ENCODE measurements at places on chromosomes 3 and 15.
A peak's percentile ranks its signal among the peaks of the same experiment; 100 is the strongest.

- DNase-seq: no peak
Measured at GRCh38 chr15:68599153-68599545, 20.4 kb downstream of the CORO2B start.

- DNase-seq: no peak
Measured at GRCh38 chr3:136734382-136735070, 17.7 kb downstream of the STAG1 start.

DNA sequence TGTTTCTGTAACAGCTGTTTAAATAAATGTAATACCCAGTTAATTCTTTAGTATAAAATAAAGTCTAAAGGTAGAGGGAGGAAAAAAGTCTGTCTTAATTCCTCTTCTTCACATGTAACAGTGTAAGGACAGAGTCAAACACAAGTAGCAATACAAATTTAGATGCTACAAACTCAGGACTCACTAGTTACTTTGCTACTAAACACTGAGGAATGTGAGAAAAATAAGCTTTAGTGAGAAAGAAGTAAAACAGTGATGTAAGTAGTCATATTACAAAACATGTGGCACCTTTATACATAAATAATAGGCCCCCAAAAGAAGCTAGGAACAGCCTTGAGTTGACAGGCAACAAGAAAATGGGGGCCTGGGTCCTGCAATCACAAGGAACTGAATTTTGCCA is 113.0 kb downstream of the TBC1D5 start:
- no peak for DNase-seq

DNA sequence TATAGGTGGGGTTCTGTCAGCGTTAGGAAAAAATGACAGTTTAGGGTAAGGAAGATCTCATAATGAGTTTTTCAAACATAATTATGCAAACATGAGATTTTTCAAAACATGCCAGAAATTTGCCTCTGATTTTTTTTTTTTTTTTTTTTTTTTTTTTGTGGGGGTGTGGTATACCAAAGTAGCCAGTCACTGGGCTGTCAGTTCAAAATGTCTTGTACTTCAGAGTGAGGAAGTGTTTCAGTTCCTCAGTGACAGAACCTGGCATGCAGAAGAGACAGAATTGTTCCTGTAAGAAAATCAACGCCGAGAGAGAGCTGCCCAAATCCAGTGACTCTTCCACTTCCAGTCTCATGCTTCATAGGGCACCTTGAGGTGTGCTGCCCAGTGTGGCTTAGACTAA is 9.7 kb downstream of the NCBP2 start:
- no peak for DNase-seq

DNA sequence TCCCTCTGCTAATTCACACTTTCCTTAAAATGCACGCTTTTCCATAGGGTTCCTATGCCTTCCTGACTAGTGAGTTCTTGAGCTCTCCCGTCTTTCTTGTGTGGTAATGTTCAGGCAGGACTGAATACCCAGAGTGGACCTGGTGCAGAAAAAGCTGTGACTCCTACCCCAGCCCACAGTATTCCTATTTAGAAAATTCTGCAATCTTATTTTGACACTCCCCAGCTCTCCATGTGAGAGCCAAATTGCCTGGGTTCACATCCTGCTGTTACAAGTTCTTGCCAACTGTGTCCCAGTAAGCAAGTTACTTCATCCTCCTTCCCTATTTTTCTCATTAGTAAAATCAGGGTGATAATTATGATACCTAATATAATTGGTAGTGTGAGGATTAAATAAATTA is 290.8 kb upstream of the SLCO3A1 start:
- DNase-seq: no peak

DNA sequence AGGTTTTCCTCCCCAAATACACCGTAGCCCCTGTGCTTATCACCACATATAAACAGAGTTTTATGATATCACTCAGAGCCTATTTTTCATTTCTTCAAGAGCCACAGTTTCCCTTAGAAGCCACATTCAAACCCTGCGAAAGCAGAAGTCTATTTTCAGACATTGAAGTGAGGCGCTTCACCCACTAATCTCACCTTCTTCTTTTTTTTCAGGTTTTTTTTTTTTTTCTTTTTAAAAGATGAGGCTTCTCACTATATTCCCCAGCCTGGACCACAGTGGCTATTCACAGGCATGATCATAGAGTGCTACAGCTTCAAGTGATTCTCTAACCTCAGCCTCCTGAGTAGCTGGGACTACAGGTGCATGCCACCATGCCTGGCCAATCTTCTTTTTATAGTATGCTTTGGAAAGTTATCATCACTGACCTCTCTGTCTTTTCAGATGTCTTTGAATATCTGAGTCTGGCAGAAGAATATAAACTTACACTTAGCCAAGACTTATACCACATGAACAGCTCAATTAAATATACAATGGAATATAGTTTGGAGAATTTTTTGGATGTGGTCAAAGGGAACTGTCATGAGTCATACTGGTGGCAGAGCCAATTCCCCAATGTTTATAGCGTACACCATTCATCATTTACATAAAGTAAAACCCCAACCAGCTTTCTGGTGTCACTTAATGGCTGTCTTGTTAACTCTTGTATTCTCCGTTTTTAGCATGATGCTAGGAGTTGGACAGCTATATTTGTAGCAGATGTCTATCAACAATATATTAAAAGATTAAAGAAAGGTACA is 59.7 kb upstream of the CCDC50 start:
- peak; percentile 27 for DNase-seq

DNA sequence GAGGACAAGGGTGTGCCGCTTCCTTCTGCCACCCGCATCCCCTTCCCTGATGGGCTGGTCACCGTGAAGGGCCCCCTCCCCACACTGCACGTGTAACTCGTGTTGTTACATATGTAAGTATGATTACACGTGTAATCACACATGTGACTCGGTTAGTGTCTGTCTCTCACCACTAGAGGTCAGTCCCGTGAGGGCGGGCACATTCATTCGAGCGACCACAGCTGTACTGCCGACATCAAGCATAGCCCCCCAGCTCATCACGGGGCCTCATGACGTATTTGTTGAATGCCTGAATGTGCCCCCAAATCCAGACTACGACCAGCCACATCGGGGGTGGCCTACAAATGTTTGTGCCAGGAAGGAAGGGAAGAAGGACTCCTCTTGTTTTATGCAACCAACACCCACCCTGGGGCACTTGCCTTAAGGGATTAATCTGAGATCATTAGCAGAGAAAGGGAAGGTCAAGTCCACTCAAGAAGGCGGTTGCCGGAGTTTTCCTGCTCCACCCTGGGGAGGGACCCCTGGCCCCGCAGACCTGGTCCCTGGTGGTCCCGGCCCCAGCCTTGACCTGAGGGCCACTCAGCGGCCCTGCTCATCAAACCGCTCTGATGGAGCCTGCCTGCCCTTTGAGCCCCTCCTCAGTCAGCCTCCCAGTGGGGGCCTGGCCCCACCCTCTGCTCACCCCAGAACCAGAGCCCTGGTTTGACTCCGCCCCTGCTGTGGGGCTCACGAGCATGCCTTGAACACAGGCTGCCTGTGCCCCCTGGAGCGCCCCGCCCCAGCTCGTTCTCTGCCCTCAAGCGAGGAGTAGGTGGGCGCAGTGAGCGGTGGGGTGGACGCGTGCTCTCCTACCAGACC is 52.8 kb downstream of the RGMA start:
- DNase-seq: peak; percentile 67

- no peak for DNase-seq
Measured at GRCh38 chr3:9622438-9622837, 26.9 kb upstream of the MTMR14 start.

DNA sequence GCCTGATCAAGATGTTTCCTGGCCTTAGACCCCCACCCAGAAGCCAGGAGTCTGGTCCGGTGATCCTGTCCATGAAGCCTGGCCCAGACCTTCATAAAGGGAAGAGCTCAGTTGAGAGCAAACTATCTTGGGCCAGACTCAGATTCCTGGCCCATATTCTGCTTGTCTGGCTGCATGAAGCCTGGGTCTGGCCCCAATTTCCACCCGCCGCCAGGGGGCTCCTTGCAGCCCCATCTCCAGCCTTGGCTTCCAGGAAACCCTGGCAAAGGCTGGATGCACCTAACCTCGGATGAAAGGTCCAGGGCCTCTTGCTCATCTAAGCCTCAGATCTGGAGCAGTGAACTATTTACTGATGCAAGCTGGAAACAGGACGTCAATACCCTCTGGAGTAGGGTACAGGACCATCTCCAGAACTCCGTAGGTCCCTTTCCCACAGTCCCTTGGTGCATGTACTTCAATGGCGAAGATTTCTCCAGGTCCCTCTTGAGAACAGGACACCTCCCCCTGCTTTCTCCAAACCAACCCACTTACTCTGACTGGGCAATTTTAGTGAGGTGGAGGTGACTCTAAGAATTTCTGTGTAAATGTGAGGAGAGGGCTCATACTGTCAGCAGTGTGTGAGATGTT is 5.6 kb downstream of the FOXL2 start:
- peak; percentile 71 for DNase-seq

DNA sequence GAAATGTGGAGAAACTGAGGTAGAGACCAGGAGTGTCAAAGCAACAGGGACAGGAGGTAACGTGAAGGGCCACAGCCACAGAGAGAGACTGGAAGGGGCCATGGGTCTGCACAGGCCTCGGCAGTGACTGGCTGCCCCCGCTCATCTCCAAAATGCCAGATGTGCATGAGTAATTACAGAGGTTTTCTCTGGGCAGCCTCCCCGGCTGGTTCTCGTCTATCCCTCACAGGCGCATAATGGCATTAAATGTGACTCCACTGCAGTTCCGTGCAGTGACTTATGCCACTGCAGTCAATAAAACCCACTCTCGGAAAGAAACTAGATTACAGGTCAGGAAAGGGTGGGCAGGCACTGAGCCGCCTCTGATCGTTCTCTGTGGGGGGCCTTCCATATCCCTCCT is 74.7 kb downstream of the WDR76 start:
- DNase-seq: no peak

GRCh38 chr3:194231929-194232832 is 96.2 kb downstream of the HES1 start:
- no peak for DNase-seq

DNA sequence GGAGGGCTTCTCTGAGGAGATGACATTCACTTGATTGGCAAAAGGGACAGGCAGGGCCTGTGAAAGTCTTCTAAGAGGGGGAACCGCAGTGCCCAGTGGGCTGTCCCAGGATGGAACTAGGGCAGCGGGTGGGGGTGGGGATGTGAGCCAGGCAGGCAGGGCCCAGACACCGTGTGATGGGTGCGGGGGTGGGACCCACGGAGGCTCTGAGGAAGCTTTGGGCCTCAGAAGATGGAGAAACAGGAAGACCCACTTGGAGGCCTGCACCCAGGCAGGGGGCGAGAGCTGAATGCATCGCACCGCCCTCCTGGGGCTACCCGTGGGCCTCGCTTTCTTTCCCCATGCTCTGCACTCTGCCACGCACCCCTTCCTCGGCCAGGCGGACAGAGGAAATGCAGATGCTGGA is 32.9 kb upstream of the ACAD9 start:
- DNase-seq: no peak

DNA sequence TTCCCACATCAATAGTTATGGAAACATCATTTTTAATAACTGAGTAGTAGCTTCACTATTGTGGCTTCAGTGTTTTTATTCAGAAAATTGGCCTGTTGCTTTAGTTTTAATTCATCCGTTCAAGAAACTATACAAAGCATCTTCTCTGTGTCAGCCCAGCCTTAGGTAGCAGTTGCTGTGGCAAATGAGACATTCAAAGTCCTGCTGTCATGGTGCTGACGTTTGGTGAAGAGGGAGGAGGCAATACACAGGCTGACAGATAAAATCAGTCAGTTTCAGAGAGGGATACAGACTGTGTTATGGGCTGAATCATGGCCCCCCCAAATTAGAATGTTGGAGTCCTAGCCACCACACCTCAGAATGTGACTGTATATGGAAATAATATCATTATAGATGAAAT is 56.5 kb downstream of the SLC7A14 start:
- no peak for DNase-seq

DNA sequence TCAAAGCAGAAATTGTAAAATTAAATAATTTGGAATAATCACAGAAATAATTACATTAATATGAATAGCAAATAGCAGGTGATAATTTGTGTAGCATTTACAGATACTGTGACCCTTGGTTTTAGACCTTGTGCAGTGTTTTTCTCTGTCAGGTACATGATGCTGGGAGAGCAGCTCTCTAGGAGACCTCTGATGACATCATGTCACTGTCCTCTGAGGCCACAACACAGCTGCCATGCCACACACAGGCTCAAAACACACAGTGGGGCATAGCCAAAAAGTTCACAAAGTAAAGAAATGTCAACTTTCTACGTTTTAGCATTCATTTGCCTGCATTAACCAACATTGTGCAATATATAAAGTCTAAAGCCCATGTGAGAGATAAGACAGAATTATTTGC is 71.8 kb upstream of the ZBTB20 start:
- no peak for DNase-seq

- DNase-seq: peak; percentile 22
Measured at GRCh38 chr3:120416868-120417267, 33.9 kb downstream of the FSTL1 start.

DNA sequence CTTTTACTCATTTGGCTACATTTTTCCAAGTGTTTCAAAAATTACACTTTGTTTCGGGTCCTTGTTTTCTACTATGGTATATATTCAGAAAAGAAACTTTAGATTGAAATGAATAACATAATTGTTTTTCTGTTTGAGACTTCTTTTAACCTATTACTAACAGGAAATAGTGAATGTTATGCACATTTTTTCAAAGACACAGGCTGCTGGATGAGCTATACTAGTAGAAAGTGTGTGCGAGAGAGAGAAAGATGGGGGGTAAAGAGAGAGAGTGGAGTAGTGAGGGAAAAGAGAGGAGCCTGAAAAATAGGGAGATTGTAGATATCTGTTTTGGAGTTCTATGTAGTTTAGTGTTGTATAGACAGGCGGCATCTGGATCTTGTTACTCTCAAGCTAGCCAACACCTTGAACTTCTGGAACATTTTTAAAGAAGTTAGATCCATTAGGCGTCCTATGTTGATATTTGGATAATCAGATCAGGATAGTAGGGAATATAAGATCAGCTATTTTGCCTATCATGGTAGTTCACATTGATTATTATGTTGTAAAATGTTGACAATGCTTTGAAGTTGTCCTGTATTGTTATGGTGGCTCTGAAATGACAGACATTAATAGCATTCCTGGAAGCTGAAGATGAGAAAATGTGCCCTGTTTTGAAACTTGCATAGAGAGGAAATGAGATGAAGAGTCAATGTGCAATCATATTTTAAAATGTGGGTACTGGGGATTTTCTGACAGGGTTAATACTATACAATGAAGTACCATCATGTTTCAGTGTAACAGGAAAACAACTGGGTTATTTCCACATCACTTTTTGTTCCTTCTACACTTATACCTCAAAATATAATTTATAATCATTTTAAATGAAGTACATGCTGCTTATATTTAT is 2.6 kb downstream of the RBMS3 start:
- DNase-seq: no peak

GRCh38 chr3:173096994-173097785 is 43.8 kb downstream of the SPATA16 start:
- no peak for DNase-seq

DNA sequence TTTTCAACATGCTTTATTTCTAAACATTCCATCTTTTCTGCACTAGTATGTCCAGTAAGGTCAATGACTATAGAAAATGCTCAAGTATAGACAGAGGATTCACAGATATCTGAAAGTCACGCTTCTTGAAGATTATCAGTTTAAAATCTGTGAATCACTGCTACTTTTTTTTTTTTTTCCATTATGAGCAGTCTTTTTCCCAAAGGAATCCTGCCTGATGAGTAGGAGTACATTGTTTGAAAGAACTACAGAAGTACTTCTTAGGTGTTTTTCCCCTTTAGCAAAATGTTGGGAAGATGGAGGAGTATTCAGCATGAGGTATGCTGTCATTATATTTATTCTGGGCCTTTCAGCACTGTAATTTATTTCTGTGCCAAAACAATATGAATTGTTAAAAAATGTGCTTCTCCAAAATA is 266.2 kb downstream of the NLGN1 start:
- no peak for DNase-seq
